CD4-positive, alpha-beta T cell treated with Interleukin-15 for 1 hour (primary cell): ENCODE measurements at places on chromosomes 5 and 9.

DNA sequence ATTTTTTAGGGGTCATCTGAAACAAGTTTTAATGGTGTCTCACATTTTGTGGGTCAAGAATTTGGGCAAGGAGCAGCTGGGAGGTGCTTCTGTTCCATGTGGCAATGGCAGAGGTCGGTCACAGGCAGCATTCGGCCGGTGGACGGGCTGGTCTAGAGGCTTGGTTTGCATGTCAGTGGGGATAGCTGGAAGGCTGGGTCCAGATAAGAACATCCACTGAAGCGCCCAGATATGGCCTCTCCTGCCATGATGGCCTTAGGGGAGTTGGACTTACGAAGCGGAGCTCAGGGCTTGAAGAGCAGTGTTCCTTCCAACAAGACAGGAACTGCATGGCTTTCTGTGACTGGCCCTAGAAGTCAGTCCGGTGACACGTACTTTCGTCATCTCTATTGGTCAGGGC lies 30.3 kb downstream of the LHFPL2 start:
- no peak for DNase-seq

DNA sequence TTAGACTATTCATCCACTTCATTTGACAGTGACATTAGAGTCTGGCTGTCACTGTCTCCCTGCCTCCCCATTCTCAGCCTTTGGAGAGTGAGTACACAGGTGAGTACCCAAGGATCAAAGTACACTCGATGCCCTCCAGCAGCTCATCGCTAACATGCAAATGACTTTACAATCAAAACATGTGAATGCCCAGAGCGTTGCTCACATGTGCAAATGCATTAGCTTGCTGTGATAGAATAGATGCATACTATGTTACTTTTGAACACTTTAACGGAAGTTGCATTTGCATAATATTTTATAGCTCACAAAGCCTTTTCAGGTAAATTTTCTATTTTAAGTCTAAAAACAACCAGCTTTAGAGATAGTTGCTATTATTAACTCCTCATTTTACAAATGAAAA lies 107.6 kb downstream of the SYK start:
- no peak for DNase-seq

GRCh38 chr5:5116956-5117355 lies 23.2 kb upstream of the ADAMTS16 start:
- no peak for DNase-seq

DNA sequence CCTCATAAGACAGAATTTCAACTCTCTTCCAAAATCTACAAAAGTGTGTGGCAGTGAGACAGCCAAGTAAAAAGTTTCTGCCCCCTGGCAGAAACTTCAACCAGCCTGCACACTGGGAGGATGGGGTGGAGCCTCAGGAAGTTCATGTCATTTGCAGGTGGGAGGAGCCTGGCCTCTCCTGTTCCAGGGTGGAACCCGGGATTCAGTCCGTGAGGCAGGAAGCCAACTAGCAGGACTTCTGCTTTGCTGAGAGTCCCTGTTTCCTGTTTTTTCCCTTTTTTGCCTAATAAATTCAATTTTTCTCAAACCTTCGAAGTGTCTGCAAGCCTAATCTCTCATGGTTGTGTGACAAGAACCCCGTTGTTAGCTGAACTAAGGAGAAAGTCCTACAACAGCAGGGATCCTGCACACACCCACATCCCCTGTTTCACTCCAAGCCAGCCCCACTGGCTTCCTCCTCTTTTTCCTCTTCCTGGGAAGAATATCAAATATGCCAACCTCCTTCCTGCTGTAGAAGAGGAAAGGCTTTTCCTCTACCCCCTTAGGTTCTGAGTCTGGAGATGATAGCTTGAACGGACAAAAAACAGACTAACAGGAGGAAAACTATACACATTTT lies 69.3 kb downstream of the ALDH7A1 start:
- no peak for DNase-seq

- DNase-seq: no peak
Observed at GRCh38 chr5:27216367-27216950, 178.1 kb upstream of the CDH9 start.

DNA sequence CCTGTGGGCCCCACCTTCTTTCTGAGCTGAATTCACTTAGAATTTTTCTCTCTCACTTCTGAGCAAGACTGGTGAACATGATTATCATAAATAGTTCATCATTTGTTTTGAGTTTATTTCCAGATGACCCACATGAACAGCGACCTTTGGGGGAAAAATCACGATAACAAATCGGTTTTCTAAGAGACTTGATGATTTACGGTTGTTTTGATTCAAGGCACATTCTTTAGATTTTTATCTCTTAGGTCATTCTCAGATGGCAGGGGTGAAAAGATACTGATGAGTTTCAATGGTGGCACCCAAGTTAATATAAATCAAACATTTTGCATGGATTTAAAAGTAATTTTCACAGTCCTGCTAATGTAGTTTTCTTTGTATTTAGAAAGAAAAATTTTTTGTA lies 95.1 kb downstream of the DMXL1 start:
- DNase-seq: no peak
